ENCODE measurements at places on chromosomes 13 and 19. TPM values are rescaled to one million over a fixed set of nuclear protein-coding genes. Genes with fewer than 3 reads are reported as not detected.

DNA sequence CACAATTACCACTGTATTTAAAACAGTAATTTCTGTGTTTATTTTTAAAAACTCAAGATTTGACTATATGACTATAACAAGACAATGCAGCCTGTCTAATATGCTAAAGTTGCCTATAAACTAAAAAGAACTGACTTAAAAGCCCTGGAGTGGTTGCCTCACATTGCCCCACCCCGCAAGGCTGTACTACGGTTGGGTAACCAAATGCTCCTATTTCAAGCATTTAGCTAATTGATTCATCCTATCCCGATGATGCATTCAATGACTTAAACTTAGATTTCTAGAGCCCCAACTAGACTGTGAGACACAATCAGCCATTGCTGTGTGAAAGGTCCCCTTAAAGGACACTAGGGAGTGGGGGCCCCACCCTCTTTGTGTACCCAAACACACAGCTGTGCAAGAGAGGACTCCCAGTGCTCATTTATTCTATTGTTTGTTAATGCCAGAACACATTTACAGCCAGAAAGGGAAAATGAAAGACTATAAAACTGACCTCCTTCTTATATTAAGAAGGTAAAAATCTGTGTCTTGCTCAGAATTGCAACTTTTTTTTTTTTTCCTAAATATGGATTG is 66.9 kb downstream of the MIPEP start:
- no peaks in the 10 kb centered on the region for H3K4me1 ChIP-seq
- DNase-seq, result no peak
- H3K27me3 ChIP-seq, result no peaks in the 10 kb centered on the region
- peaks cover 22% of the 10 kb centered on the region for H3K36me3 ChIP-seq
- no peak overlapping the region for H3K27ac ChIP-seq

GRCh38 chr19:283395-283794 is 7.8 kb downstream of the PLPP2 start:
- no peaks in the 10 kb centered on the region for H3K4me1 ChIP-seq
- H3K27ac ChIP-seq, result no peak overlapping the region
- H3K36me3 ChIP-seq, result no peaks in the 10 kb centered on the region
- H3K4me3 ChIP-seq, result no peak overlapping the region
- peaks cover 12% of the 10 kb centered on the region for H3K27me3 ChIP-seq
- no peak for DNase-seq

DNA sequence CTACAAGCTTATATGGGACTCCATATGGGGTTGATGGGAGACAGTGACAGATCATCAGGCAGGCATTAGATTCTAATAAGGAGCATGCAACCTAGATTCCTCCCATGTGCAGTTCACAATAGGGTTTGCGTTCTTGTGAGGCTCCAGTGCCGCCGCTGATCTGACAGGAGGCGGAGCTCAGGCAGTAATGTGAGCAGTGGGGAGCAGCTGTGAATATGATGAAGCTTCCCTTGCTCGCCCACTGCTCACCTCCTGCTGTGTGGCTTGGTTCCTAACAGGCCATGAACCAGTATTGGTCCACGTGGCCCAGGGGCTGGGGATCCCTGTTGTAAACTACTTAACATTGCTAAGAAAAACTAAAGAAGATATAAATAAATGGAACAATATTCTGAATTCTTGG is 378.4 kb downstream of the KCNRG start:
- H3K27ac ChIP-seq, result no peak overlapping the region
- H3K27me3 ChIP-seq, result peaks cover 2% of the 10 kb centered on the region
- H3K4me3 ChIP-seq, result no peak overlapping the region
- no peaks in the 10 kb centered on the region for H3K4me1 ChIP-seq
- no peaks in the 10 kb centered on the region for H3K36me3 ChIP-seq
- no peak for DNase-seq

- peaks cover 40% of the 10 kb centered on the region for H3K27me3 ChIP-seq
- no peak overlapping the region for H3K27ac ChIP-seq
- no peaks in the 10 kb centered on the region for H3K36me3 ChIP-seq
- H3K4me3 ChIP-seq, result no peak overlapping the region
- H3K4me1 ChIP-seq, result no peaks in the 10 kb centered on the region
These were observed 26.1 kb downstream of the EXOC3L2 start for GRCh38 chr19:45218911-45219743.

- no peak overlapping the region for H3K27ac ChIP-seq
- DNase-seq, result no peak
These were observed 5.7 kb downstream of the C19orf33 start for GRCh38 chr19:38309615-38310278.

- H3K4me3 ChIP-seq, result no peak overlapping the region
- H3K27ac ChIP-seq, result no peak overlapping the region
- H3K36me3 ChIP-seq, result peaks cover 10% of the 10 kb centered on the region
- no peak for DNase-seq
- no peaks in the 10 kb centered on the region for H3K27me3 ChIP-seq
These were observed 98.9 kb downstream of the FLT1 start for GRCh38 chr13:28396053-28396452.

- no peaks in the 10 kb centered on the region for H3K4me1 ChIP-seq
- no peaks in the 10 kb centered on the region for H3K27me3 ChIP-seq
- DNase-seq, result no peak
- H3K4me3 ChIP-seq, result no peak overlapping the region
These were observed 232.6 kb upstream of the HTR2A start for GRCh38 chr13:47129461-47129860.

- H3K4me1 ChIP-seq, result peaks cover 29% of the 10 kb centered on the region
- peak within 1 kb of the TSS; percentile 90 for H3K4me3 ChIP-seq
- peak; percentile 92 for DNase-seq
- peak within 1 kb of the TSS; percentile 86 for H3K27ac ChIP-seq
These were observed at the start of gene ZNF665 for GRCh38 chr19:53192771-53193534. ZNF665 (minus strand) TSS chr19:53193358; CDS start chr19:53182898, 10,460 bp downstream.

GRCh38 chr13:58476206-58476918 is 844.8 kb downstream of the PCDH17 start:
- H3K4me1 ChIP-seq, result no peaks in the 10 kb centered on the region
- DNase-seq, result no peak
- H3K36me3 ChIP-seq, result no peaks in the 10 kb centered on the region
- H3K27me3 ChIP-seq, result no peaks in the 10 kb centered on the region

DNA sequence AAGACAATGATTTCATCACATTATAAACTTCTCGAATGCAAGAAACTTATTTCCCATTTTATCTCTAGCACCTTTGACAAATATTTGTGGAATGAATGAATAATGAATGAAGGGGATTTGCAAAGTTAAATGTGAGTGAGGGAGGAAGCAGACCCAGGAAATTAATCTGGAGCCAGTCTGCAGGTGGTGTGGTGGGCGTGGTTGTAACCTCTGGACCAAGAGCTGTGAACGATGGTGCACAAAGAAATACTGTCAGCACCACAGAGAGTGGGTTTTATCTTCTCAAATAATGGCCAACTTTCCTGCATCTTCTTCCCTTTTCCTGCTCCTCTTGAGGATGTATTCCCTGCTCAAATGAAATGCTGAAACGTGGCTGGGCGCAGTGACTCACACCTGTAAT is 11.0 kb upstream of the ZNF792 start:
- H3K27ac ChIP-seq, result no peak overlapping the region
- H3K36me3 ChIP-seq, result no peaks in the 10 kb centered on the region
- H3K4me1 ChIP-seq, result peaks cover 24% of the 10 kb centered on the region
- DNase-seq, result no peak
- H3K27me3 ChIP-seq, result no peaks in the 10 kb centered on the region
- no peak overlapping the region for H3K4me3 ChIP-seq

DNA sequence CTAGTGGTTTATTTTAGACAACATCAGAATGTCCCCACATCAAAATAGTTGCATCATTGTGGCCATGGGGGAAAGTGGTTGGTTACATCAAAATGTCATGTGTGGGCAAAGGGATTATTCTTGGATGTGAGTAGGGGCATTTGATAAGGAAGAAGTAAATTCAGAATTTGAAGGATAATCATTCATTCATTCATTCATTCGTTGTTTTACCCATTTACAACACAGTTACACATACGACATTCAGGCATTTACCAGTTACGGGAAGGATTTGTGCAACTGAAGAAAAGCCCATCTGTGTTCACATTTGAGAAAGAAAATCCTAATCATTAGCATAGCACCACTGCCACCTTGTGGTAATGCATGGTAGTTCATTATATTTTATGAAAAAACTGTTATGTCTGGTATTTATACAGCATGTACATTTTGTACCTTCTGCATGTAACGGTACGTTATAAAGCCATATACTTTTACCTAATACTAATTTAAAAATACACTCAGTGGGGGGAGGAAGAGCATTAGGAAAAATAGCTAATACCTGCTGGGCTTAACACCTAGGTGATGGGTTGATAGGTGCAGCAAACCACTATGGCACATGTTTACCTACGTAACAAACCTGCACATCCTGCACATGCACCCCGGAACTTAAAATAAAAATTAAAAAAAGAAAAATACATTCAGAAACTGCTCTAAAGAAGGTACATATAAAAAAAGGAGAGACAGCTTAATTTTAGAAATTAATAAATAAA is 62.1 kb downstream of the DGKH start:
- H3K27ac ChIP-seq, result no peak overlapping the region
- no peak overlapping the region for H3K4me3 ChIP-seq
- H3K27me3 ChIP-seq, result no peaks in the 10 kb centered on the region
- H3K4me1 ChIP-seq, result peaks cover 7% of the 10 kb centered on the region

DNA sequence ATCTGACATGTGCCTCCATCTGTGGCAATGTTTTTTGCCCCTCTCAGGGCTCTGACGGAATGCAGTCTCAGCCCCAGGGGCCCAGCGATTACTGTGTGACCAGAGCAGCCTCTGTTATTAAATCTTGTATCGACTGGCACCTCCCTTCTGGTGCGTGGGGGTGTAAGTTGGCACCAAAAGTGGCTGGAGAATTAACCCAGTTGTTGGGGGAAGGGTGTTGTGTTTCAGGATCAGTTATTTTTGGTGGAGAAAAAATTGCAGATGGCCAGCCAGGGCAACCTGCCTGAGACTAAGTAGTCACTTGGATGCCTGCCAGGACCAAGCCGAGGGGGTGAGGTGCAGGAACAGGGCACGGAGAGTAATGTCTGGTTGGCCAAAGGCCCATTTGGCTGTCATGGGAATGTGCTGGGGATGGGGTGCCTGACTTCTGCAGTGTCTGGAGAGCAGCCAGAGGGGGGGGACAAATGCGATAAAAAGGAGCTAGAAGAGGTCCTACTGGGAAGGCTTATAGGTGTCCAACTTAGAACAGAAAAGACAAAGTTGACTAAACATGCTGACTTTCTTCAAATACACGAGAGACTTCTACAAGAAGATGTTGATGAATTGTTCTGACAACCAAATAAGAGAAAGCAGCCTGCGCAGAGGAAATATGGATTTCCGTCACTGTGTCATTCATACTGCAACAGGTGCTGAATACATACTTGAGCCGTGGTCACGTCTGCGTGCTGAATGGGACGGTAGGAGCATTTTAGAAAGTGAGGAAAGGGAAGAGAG is 69.8 kb downstream of the SIAH3 start:
- no peaks in the 10 kb centered on the region for H3K27me3 ChIP-seq
- H3K4me3 ChIP-seq, result no peak overlapping the region
- H3K36me3 ChIP-seq, result peaks cover 1% of the 10 kb centered on the region
- DNase-seq, result peak; percentile 26

DNA sequence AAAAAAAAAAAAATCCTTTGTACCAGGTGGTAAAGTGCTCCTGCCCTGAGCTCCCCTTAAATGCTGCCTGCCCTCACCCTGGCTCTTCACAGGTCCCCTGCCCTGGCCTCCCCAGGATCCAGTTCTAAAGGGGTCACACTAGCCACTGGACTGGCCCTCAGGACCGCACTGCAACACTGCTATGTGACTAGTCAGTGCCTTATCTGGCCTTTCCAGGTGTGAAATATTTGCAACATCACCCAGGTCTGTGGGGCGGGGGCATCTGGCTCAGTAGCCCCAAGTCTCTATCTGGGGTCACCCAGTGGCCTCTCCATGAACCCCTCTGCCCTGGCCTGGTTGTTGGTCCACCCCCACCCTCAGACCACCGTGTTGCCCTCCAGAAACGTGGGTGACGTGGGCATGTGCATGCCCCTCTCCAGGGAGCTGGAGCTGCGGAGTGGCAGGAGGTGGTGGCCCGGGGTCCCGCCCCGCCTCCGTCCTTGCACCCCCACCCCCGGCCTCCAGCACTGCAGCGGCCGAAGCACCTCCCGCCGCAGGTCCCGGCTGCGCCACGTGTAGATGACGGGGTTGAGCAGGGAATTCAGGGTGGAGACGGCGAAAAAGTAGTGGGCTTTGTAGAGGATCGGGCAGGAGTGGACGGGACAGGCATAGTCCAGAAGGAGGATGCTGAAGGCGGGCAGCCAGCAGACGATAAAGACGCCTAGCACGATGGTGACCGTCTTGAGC is 7.5 kb downstream of the S1PR2 start:
- H3K27ac ChIP-seq, result no peak overlapping the region
- peaks cover 4% of the 10 kb centered on the region for H3K36me3 ChIP-seq
- H3K4me3 ChIP-seq, result no peak overlapping the region

DNA sequence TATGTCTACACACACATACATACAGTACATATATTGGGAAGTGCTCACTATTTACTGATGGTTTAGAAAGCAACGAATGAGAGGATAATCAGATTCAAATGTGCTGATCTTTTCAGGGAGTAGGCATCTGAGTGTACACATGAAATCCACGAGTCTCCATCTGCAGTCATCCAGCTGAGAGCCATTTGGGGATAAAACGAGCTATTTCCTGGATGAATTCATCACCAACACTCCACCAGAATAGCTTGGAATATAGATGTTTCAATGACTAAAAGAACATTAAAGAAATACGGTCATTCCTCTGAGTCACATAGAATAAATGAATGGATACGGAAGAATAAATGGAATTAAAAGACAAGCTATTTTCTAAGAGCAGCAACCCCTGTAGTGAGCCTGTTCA is 721.6 kb upstream of the ARGLU1 start:
- H3K36me3 ChIP-seq, result no peaks in the 10 kb centered on the region
- DNase-seq, result no peak
- no peaks in the 10 kb centered on the region for H3K27me3 ChIP-seq
- H3K4me1 ChIP-seq, result no peaks in the 10 kb centered on the region

Gene ZNF729
- not detected for total RNA-seq

Gene RFXANK
- 49.3 TPM for total RNA-seq

Gene WDR62
- total RNA-seq, result 23.7 TPM

Gene ETV2
- total RNA-seq, result 0.84 TPM

Gene ASPDH
- not detected for total RNA-seq

Gene ZNF468
- total RNA-seq, result 8.0 TPM

Gene ZNF416
- total RNA-seq, result 1.5 TPM

Gene C19orf73
- 1.9 TPM for total RNA-seq

Gene B9D2
- total RNA-seq, result 4.1 TPM

Gene TDRD12
- total RNA-seq, result 0.21 TPM
